ENCODE measurements at places on chromosomes 1 and 21.

GRCh38 chr1:226604560-226605317, 56.2 kb downstream of the STUM start:
- no peak for DNase-seq

DNA sequence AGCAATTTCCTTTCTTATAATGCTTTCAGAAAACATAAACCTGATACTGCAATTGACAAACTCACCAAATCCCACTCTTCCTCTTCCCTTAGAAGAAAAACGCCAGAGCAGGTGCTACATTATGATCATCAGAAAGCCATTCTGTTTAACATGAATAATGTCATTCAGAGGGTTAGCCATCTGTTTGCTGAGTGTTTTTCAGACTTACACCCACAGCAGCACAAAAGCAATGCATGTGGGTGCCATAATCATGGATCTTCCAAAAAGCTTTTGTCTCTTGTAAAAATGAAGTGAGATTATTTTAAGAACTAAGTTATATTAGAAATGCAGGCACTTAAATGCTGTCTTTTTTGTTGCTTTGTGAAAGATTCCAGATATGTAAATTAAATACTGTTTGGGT, 204.6 kb upstream of the TMPRSS15 start:
- no peak for DNase-seq

DNA sequence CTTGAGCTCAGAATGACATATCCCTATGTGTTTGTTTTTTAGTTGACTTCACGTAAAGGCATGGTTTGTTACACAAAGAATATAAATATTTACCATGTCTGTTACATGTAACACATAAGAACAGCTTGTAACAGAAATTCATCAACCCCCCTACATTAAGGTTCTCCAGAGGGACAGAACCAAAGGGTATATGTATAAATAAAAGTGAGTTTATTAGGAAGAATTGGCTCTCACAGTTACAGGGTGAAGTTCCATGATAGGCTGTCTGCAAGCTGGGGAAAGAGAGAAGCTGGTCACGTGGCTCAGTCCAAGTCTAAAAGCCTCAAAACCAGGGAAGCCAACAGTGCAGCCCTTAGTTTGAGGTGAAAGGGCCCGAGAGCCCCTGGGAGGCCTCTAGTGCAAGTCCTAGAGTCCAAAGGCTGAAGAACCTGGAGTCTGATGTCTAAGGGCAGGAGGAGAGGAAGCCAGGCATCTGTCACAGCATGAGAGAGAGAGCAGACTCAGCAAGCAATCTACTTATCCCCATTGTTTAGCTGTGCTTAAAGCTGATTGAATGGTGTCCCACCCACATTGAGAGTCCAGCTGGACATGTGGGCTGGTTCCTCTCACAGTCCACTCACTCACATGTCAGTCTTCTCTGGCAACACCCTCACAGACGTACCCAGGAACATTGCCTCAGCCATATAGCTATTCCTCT, 15.8 kb downstream of the THRAP3 start:
- DNase-seq: no peak

- no peak for DNase-seq
Observed at GRCh38 chr1:232904566-232904965, 45.8 kb upstream of the NTPCR start.

- DNase-seq: no peak
Observed at GRCh38 chr1:24101796-24102586, 9.9 kb downstream of the MYOM3 start.

GRCh38 chr1:112461200-112461871, 47.4 kb upstream of the WNT2B start:
- no peak for DNase-seq

DNA sequence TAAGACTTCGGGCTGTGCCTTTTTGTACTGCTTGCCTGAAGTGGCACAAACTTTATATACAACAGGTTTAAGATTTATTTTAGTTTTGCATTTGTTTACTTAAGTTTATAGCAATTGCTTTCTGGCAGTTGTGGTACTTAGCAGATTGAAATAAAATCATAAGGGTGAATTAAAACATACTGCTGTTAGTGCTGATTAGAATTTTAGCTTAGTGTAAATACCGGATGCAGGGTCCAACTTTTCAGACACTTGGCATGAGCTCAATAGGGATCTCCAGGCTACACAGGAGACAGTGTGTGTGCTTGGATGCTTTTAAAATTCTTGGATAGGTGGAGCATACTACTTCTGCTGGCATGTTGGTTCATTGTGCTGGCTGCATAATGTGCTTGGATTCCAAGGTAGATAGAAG, 159.6 kb downstream of the NFIA start:
- no peak for DNase-seq

- no peak for DNase-seq
Observed at GRCh38 chr1:73784026-73784425, 413.9 kb downstream of the LRRIQ3 start.

GRCh38 chr1:201090541-201090940, 21.7 kb downstream of the CACNA1S start:
- no peak for DNase-seq

DNA sequence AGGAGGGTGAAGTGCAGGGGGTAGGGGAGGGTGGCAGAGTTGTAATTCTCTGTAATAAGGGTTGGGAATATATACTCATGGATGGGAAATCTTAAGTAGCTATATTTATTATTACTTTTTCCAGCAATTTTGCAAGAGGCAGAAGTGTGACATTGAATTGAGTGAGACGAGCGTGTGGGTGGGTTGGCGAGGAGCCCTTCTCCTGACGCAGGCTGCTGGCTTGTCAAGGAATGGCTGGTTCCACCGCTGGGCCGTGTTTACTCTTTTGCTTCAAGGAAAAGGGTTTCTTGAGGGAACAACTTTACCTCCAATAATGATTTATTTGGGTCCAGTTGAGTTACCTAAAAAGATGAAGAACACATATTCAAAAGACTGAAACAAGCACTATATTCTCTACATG, 17.9 kb upstream of the DMRTA2 start:
- no peak for DNase-seq

DNA sequence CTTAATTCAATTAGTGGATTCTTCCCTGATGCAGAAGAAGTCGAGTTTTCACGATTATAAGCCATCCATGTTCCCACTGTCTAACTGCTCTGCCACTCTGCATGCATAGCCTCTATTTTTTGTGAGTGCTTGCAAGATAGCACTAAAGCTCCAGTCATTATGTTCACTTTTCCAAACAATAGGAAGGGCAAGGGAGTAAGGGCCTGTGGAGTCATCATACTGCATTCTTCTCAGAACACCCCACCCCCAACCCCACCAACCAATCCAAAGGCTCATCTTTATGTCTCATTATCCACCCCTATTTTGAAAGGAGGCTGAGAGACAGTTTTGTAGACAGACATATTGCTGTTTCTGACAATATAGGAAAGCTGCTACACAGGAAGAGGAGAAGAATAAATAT, 471.7 kb upstream of the ADGRL2 start:
- no peak for DNase-seq

DNA sequence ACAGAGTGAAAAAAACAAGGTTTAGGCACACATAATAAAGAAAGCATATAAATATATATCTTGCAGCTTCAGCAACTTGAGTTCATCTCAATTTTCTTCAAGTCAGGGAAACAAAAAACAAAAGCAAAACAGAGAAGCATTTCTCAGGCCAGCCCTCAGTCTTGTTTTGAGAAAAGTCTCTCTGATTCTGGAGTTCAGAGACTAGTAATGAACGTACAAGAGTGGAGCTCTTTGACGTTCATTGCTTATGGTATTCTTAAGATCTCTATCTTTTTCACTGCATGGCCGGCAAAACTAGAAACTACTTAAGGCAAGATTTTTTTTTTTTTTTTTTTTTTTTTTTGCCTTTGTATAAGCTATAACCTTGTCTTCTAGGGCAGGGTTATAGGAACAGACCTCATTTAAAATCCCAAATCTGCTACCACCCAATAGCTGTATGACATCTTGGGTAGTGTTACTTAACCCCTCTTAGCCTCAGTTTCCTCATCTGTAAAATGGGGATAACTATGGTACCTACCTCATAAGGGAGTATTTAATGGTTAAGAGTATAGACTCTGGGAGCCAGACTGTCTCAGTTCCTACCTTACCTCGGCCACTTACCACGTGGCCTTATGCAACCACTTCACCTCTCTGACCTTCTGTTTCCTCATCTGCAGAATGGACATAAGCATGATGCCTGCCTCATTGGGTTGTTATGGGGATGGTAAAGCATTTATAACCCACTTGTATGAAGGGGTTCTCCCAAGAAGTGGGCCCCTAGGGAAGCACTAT, 33.6 kb downstream of the LMO4 start:
- no peak for DNase-seq

DNA sequence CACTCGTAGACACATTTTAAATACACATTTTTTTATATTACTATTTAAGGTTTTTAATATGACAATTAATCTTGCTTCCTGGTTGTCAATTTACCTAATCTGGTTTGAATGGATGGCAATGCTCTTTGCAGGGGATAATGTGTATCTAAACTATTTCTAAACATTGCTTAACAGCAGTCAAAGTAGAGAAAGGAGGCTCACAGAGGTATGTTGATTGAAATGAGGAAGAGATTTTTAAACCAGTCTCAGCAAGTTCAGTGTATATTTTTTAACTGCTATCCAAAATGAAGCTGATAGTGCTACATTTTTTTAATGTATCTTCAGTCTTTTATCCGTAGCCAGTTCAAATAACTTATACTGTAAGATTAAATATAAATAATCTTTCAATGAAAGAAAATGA, 17.4 kb downstream of the FMO1 start:
- DNase-seq: no peak

GRCh38 chr1:191074881-191075280, 597.2 kb upstream of the BRINP3 start:
- no peak for DNase-seq

DNA sequence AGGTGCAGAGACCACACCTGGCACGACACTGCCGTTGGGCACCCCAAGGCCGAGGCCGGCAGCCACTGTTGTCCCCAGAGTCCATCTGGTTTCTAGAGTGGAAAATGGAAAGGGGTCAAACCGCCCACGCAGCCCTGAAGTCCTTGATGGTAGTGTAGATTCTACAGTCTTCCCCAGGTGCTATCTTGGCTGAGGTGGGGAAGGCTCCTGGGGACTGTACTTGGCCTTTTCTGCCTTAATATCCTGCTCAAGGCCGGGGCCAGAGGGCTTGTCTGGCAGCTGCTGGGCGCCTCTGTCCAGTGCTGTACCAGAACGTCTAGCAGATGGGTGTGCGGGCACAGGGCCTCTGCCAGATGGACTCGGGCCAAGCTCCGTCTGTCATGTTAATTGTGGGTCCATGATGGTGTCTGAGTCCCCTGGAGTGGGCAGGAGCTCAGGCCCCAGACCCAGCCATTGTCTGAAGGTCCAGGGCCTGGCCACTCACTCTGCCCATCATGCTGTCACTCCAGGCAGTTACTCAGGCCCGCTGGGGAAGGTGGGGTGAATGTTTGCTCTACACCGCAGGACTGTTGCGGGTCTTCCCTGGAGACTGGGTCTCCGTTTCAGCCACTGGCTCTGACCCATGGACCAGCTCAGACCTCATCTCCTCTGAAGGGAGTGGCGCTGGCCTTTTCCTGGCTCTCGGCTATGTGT, 161.9 kb upstream of the COL6A1 start:
- no peak for DNase-seq

DNA sequence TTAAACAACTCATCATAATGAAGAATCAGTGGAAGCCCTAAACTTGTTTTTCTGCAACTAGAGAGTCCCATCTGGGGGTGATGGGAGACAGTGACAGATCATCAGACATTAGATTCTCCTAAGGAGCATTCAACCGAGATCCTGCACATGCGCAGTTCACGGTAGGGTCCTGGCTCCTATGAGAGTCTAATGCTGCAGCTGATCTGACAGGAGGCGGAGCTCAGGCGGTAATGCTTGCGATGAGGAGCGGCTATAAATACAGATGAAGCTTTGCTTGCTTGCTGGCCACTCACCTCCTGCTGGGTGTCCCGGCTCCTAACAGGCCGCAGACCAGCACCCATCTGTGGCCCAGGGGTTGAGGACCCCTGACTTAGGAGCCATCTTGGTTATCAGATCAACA, 247.2 kb downstream of the FMN2 start:
- DNase-seq: no peak

DNA sequence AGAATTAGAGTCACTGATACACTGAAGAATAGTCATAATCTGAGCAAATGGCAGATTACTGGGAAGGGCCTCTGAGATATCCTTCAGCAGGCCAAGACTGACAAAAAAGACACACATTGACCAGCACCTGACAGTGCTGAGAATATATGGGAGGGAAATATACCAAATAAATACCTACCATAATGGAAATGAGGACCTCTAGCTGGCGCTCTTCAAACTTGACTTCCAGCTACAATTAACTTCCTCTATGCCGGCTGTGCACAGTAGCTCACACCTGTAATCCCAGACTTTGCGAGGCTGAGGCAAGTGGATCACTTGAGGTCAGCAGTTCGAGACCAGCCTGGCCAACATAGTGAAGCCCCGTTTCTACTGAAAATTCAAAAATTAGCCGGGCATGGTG, 69.5 kb downstream of the NPHS2 start:
- DNase-seq: no peak

DNA sequence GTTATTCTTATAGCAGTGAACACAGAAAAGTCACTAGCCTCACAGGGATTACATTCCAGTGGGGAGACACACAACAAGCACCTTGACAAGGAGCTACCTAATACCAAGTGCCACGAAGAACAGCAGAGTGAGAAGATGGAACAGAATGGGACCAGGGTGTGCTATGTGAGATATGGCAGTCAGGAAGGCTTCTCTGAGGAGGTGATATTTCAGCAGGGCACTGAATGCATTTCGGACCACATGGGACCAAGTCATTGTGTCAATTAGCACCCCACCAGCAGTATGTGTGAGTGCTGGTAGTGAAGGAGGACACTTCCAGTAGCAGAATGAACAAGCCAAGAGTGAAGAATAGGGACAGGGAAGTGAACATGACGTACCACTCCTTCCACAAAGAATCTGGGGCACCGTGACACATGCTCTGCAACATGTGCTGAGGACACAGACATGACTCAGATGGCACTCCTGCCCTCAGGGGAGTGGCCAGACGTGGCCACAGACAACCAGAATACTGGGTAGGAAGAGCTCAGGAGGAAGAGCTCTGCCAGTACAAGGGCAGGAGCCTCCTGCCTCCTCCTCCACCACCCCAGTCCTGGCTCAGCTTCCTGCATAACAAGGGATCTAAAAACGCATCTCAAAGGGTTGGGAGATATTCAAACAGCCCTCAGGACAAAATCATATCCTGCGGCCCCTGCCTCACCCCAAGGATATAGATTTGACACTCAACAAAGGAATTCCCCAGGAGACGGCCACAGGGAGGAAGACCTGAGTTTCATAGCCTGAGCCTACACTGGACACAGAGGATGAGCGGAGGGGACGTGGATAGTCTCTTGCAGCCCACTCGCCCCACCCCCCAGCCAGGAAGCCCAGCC, 102.5 kb downstream of the TRABD2B start:
- DNase-seq: no peak

DNA sequence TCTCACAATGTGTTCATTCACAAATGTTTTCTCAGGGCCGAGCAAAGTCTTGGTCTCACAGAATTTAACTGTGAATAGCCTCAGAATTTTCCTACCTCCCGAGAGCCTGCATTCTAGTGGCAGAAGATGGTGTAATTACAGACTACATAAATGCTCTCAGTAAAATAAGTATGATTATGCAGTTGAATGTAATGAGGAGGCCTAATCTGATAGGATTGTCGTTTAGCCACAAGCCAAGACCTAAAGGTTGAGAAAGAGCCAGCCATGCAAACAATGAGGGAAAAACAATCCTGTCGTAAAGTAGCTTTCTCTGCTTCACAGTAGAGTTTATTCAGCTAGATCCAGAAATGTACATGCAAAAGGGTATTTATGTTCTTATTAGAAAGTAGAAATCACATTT, 607.8 kb upstream of the B3GALT2 start:
- DNase-seq: no peak

GRCh38 chr1:147204080-147204479, 21.1 kb downstream of the FMO5 start:
- no peak for DNase-seq

All from stimulated activated CD8-positive, alpha-beta memory T cell treated with anti-CD3 and anti-CD28 coated beads, Interleukin-4, amount 100 ng/mL, for 1 hour (primary cell).